ENCODE measurements at places on chromosomes 7 and 10.

DNA sequence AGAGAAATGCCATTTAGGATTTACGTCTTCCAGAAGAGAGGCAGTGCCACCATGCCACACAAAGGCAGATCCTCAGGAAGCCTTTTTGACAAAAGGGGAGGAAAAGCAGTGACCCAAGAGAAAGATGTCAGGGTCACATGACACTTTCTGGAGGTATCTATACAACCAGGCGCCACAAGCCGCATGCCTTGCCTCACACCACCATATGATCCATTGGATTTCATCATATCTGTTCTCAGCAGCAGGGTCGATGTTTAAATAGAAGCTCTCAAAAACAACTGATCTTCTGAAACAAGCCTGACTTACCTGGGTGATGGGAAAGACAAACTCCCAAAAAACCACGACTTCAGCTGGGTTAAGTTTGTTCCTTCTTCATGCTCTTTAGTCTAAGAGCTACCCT, 52.5 kb upstream of the UNC5B start:
- DNase-seq: no peak

GRCh38 chr10:131452926-131453720, 141.6 kb upstream of the TCERG1L start:
- DNase-seq: no peak

- no peak for DNase-seq
These were observed 10.5 kb downstream of the DAGLB start for GRCh38 chr7:6437251-6437650.

GRCh38 chr7:29454899-29455451, 108.7 kb upstream of the PRR15 start:
- DNase-seq: no peak

GRCh38 chr7:74455928-74456327, 2.2 kb downstream of the GTF2IRD1 start:
- no peak for DNase-seq

- no peak for DNase-seq
These were observed 120.0 kb downstream of the SEMA3E start for GRCh38 chr7:83528925-83529423.

DNA sequence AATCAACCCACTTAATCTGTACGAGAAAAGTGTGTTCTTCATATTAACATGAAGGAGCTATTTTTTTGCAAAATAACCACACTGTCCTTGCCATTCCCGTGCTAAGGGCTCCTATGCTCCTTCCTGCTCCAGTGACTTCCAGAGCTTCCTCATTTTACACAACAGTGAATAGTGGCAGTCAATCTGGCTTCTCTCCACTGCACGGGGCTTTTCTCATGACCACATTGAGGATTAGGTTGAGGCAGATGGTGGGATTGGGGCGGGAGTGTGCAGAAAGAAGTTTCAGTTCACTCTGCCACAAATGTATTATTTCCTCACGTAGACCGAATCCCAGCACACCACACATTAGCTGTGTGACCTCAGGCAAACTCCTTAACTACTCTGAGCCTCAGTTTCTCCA, 235.1 kb downstream of the ARHGAP12 start:
- no peak for DNase-seq

DNA sequence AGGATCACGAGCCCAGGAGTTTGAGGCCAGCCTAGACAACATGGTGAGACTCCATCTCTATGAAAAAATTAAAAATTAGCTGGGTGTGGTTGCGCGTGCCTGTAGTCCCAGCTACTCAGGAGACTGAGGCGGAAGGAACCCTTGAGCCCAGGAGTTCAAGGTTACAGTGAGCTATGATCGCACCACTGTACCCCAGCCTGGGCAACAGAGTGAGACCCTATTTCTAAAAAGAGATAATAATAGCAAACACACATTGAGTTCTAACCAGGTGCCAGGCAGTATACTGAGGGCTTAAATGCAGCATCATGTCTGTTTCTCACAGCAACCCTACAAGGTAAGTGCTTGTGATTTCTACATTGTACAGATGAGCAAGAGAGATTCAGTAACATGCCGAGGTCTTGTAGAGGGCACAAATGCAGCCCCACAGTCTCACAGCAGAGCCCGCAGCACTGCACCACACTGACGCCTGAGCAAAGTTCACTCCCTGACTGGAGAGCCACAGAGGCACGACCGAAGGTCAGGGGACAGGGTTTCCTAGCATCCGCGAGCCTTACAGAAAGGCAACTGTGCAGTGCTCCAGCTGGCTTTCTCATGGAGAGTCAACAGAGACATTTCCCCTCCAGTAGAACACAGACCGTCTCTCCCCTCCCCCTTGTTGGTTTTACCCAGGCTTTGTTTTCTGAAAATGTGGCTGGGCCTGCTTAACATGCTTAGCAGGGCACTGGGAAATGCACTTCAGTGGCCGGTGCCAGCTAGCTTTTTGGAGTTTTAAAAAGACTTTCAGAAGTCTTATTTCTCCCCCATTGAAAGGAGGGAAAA, 36.5 kb downstream of the PDSS1 start:
- DNase-seq: no peak

- no peak for DNase-seq
These were observed 111.8 kb downstream of the CUX1 start for GRCh38 chr7:101929256-101929655.

DNA sequence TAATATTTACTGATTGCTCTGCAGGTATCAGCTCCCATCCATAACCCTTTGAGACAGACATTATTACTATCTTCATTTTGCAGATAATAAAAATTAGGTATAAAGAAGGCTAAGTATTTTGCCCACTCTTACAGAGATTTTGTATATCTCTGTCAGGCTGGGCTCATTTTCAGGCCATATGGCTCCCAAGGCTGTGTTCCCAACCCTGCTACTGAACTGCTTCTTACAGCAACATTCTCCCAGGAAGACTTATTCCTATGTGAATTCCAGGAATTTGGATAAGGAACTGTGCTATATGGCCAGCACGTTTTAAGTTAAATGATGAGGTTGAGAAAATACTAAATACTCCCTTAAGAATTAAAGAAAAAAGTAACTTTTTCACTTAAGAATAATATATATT, 1.9 kb upstream of the TMEM106B start:
- no peak for DNase-seq

DNA sequence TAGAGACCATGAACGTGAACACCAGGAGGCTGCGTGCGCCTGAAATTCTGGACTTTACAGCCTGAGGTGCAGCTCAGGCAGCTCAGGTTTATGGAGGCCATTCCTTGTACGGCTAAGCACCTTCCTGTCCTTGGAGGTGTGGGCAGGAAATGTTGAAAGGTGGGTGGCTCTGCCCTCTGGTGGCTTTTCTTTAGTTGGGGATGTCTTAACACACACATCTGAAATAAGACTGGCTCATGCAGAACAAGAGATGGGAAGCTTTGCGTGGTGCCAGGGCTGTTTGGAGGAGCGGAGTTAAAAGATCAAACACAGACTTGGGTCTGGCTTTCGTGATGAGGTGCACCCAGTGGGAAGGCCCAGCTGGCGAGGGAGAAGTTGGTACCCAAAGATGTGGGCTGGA, 64.1 kb downstream of the DOCK1 start:
- DNase-seq: no peak

DNA sequence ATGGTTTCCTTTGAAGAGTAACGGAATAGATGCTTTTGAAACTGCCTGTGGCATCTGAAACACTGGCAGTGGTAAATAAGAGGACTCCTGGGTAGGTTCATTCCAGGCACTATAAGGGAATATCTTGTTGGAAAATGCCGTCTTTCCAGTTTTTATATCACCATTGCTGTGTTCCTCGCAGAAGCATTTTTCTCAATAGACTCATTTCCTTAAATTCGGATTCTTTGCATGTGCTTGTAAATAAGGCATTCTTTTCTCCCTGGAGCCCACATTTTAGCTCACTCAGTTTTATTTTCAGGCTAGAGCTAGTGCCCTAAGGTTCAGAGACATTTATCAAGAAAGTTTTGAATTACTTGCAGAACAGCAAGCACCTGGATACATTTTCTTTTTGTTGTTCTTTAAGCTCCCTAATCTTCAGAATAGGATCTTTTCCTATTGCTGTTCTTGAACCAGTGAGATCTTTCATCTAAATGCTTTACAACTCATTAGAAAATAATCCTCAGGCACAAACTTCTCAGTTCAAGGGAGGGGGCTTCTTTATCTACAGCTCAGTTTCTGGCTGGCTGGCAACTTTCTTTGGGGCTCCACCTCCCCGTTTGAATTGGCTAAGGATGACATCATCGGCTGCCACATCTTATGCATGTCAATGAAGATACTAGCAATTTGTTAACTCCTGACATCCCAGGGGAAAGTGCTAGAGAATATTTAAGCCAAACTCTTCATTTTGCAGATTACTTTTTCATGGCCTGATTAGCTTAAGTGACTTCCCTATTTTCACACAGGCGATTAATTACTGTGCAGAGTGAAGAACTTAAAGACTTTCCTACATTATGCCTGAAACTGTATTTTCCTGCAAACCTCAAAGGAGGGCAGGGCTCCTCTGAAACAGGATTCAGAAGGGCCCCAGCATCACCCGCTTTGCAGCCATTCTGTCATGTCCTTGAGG, 133.7 kb upstream of the RSU1 start:
- DNase-seq: no peak

GRCh38 chr10:61071580-61071979, 127.6 kb upstream of the RHOBTB1 start:
- no peak for DNase-seq

DNA sequence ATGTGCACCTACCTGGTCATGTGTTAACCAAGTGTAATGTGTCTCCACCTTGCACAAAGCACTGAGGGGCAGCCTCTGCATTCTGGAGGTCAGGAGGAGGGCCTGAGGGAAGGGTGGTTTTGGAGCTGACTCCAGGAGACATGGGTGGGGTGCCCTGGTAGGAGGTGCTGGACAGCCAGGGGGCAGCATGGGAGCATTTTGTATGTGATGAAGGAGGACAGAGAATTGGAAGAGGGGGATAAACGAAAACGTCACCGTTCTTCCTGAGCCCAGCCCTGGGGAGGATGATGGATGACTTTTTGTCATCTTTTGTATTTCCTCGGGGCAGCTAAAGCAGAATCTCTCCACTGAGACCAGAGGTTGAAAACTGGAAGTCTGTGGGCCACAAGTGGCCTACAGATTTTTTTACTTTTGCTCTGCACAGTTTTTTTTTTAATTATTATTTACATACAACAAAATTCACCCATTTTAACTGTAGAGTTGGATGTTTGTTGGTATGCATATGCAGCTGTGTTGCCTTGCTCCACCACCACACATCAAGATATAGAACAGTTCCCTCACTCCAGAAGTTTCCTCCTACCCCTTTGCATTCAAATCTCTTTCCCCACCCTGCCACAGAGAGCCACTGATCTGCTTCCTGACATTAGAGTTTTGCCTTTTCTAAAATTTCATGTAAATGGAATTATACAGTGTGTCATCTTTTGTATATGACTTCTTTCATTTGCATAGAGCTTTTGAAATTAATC, 242.5 kb downstream of the VTI1A start:
- DNase-seq: no peak

- no peak for DNase-seq
These were observed 59.9 kb downstream of the PON1 start for GRCh38 chr7:95264363-95264891.

DNA sequence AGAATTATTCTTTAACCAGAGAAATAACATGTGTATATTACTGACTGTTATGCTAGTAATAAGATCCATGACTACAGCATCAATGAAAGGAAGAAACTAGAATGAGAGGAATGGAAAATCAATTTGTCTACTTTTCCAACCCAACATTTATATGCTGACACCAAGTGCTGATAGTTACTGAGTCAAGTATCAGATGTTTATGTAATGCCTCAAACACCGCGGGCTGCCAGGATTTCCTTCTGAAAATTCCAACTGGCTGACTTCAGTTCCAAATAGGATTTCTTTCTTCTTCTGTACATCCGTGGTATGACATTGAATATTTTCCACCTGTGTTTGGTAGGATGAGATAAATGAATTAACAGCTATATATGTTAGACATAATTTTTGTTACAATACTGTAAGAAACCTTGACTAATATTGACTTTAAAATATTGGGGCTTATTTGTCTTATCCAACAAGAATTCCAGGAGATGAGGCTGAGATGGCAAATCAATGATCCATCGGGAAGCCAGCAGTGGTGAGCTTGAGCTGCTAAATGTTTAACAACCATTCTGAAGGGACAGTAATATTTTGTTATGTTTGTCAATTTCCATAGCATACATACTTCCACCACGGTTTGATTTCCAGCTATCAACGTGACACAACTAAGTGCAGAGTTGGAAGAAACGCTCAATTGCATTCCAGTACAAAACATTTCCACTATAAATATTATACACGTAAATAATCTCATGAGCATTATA, 435.2 kb upstream of the AUTS2 start:
- no peak for DNase-seq

GRCh38 chr7:148871551-148871950, 12.5 kb downstream of the EZH2 start:
- no peak for DNase-seq
